ENCODE measurements at places on chromosomes 3 and 15.

DNA sequence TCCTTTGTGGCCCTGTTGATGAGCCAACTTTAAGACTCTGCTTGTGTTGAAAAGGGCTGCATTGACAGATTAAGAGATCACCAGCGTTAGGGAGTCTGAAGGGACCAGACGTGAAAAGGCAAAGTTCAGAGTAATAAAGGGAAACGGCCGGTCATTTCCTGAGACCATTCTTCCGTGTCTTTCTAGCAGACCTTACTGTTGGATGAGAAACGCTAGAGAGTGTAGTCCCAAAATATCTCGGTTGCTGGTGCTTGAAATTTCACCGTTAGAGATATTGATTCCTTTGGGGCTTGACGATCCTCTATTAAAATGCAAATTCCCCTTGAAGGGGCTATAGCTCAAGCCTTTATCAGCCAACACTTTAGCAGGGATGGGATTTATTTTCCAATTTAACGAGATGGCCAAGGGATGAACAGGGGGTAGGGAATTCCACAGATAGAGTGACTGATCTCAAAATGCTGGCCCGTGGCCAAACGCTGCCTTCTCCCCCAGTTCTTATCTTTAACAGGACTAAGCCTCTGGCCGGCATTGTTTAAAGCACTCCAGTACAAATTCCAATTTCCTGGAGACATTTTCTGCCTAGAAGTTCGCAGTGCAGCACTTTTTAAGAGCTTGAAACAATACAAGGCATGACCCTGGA is 250.4 kb downstream of the TJP1 start:
- DNase-seq: peak; percentile 31

DNA sequence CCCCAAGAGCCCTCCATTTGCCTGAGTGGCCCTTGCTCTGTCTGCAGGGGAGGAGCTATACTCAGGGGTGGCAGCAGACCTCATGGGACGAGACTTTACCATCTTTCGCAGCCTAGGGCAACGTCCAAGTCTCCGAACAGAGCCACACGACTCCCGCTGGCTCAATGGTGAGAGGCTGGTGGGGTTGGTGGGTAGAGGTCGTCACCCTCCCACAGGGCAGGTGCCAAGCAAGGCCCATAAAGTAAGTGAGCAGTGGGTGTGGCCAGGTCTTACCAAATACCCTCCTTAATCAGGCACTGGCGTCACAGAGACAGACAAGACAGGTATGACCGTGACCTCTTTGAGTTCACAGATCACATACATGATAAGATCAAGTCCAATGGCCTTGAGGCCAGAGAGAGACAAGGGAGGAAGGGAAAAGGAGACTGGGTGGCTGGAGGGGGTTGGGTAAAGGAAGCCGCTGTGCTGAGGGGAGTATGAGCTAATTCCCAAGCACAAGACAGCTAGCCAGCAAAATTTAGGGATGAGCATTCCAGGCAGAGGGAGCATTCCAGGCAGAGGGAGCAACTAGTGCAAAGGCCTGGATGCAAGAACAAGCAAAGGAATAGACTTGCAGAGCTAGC is 2.5 kb downstream of the SEMA3B start:
- no peak for DNase-seq

DNA sequence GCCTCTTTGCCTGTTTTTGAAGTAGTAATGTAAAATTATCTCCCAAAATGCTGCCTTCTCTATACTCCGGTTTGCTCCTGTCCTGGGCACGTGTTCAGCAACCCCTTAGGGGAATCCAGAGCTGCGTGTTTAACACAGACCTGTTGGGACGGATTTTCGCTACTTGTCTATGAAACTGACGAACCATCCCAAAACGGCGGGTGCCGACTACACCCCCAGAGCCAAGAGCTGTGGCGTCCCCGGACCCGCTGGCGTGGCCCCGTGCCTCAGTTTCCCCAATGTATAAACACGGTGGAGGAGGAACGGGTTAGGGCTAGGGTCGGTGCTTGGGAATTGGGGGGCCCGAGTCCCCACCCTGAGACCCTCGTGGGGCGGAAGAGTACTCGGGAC is 473 bp downstream of the FHIT start:
- DNase-seq: no peak

DNA sequence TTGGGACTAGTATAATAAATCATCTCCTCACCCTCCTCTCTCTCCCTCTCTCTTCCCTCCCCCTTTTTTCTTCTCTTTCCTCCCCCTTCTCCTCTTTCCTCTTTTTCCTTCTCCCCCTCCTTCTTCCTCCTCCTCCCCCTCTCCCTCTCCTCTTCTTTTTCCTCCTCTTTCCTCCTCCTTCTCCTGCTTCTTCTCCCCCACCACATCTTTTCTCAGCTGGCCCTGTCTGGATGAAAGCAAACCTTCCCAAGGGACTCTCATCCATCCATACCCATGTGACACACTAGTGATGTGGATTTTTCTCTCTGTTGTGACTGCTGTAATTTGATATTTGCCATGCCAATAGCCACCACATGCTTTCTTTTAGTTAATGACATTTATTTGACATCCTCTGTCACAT is 127.2 kb downstream of the EBLN2 start:
- DNase-seq: no peak

GRCh38 chr15:28049581-28049980 is 49.5 kb downstream of the OCA2 start:
- no peak for DNase-seq

GRCh38 chr15:98147415-98147814 is 186.9 kb downstream of the ARRDC4 start:
- no peak for DNase-seq

GRCh38 chr15:57557267-57557666 is 34.4 kb upstream of the MYZAP start:
- DNase-seq: no peak

GRCh38 chr15:66476535-66476934 is 21.0 kb downstream of the SNAPC5 start:
- DNase-seq: no peak

GRCh38 chr15:88894819-88895767 is at the start of gene HAPLN3:
Gene HAPLN3, minus strand, starts transcription at chr15:88895544. Its CDS starts 8,246 bp downstream, at chr15:88887298.
- no peak for DNase-seq

- no peak for DNase-seq
Observed at GRCh38 chr3:32443478-32443877, 51.8 kb downstream of the CMTM7 start.

- DNase-seq: no peak
Observed at GRCh38 chr15:50235794-50236193, 29.7 kb downstream of the HDC start.

Measured in DMS79 treated with DMSO at 0.1 percent for 48 hours (cell line).